ENCODE measurements at places on chromosomes 4 and X.

DNA sequence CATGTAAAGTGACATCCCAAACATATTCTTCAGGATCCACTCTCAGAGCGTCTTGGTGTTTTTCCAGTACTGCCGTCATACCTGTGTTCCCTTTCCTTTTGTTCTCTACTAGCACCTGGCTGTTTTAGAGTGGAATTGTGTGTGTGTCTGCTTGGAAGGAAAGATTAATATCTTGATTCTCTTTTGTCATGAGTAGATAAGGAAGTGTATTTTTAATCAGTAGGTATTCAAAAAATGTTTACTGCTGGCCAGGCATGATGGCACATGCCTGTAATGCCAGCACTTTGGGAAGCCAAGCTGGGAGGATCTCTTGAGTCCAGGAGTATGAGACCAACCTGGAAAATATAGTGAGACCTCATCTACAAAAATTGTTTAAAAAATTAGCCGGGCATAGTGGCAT is 198.8 kb downstream of the CBR4 start:
- DNase-seq, result no peak

GRCh38 chr4:40507977-40508376 is 121.7 kb downstream of the RBM47 start:
- DNase-seq, result no peak

GRCh38 chr4:105490523-105490922 is 16.7 kb upstream of the PPA2 start:
- no peak for DNase-seq

GRCh38 chrX:69210581-69210980 is 45.3 kb upstream of the PJA1 start:
- DNase-seq, result no peak

DNA sequence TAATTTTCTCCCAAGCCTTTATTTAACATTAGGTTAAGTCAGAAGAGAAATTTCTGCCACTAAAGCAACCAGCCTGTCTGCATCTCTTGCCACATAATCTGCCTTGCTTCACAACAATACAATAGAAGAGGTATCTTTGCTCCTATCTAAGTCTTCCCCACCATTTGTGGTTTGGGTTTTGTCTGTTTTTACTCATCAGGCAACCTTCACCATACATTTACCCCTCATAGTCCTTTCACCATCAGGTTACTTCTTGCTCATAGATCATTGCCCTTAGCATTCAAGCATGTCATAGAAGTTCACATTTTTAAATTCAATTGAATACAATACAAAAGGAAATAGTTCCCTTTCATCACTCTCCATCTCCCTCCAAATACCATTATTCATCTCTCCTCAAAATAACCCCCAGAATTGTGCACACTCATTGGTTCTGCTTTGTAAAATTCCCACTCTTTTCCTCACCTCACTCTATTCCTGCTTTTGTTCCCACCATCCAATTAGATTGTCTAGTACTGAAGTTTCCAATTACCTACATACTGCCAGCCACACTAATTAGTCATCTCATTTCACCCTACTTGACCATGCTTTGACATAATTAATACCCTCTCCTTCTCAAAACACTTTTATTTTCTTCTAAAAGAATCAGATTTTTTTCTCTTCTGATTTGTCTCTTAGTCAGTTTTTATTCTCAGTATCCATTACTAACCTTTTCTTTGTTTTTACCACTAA is 1957.0 kb upstream of the AGA start:
- no peak for DNase-seq

DNA sequence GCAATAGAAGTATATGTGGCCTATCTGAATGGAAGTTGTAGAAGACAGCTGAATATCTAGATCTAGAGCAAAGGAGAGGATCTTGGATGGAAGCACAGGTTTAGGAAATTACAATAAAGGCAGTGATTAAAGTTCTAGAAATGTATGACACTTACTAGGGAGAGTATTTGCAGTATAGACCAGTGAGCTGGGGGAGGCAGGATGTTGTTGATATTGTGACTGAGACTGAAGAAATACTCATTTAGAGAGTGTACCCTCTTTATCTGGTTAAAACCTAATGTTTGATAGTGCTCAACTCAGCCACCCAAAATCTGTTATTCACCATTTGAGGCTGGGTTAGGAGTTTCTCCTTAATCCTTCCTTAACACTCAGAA is 439.5 kb downstream of the GRXCR1 start:
- DNase-seq, result no peak

DNA sequence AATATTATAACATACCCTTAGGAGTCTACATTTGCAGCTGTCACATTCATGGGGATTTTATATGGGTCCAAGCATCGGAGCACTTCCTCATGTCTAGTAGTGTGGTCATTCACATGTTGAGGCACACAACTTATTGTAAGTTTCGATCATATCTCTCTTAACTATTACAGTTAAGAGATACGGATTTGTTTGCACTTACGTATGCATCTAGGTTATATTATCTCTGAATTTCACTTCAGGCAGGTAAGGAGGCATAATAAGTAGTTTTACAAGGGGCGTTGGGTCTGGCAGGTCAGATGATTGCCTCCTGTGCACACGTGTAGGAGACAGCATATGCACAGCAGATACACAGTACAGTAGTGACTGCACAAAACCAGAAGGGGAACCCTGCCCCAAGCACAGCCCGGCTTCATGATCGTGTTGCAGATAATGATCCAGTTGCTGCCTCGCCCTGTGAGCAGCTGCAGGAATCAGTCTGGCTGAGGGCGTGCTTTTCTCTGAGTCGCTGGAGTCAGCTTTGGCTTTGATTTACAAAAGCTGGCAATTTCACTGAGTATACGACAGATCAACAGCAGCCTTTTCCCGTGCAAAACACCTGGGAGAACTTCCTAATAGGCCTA is 302.9 kb upstream of the GATB start:
- peak; percentile 58 for DNase-seq

- no peak for DNase-seq
These were observed 44.3 kb downstream of the AR start for GRCh38 chrX:67587946-67588624.

DNA sequence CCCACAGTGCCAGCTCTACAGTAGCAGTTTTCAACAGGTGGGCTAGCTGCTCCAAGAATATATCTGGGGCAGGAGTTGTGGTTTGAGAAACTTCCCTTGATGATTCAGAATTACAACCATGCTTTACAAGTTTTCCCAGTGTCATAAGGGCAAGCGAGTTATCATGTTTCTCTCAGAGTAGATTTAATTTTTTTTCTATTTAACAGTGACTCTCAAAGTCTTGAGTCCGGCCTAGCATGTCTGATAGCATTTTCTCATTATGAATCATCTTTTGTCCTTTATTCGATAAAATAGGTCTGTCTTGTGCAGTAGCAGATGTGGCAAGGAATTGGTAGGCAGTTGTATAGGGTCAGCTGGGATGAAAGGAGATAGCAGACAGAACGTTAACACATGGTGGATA is 62.2 kb upstream of the SPANXD start:
- no peak for DNase-seq

DNA sequence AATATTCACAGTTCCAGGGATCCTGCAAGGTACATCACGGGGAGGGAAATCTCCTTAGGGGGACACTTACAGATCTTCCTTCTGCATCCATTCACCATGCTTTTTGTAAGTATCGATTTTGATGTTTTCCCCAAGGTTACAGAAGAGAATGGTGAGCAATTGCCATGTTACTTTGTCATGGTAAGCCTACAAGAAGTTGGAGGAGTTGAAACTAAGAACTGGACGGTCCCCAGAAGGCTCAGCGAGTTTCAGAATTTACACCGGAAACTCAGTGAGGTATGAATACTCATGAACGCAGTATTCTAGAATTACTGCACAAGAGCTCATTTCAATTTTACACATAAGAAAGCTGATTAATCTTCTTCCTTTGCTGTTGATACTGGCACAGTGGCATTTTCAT is 53.9 kb downstream of the LRP2BP start:
- DNase-seq, result no peak

GRCh38 chrX:124502599-124502998 is 156.2 kb downstream of the SH2D1A start:
- DNase-seq, result no peak

- DNase-seq, result no peak
These were observed 97.3 kb upstream of the DDX3X start for GRCh38 chrX:41236629-41237028.

- no peak for DNase-seq
These were observed 422.5 kb upstream of the FSTL5 start for GRCh38 chr4:162586266-162586665.

GRCh38 chr4:8191136-8191747 is 7.8 kb upstream of the SH3TC1 start:
- no peak for DNase-seq

DNA sequence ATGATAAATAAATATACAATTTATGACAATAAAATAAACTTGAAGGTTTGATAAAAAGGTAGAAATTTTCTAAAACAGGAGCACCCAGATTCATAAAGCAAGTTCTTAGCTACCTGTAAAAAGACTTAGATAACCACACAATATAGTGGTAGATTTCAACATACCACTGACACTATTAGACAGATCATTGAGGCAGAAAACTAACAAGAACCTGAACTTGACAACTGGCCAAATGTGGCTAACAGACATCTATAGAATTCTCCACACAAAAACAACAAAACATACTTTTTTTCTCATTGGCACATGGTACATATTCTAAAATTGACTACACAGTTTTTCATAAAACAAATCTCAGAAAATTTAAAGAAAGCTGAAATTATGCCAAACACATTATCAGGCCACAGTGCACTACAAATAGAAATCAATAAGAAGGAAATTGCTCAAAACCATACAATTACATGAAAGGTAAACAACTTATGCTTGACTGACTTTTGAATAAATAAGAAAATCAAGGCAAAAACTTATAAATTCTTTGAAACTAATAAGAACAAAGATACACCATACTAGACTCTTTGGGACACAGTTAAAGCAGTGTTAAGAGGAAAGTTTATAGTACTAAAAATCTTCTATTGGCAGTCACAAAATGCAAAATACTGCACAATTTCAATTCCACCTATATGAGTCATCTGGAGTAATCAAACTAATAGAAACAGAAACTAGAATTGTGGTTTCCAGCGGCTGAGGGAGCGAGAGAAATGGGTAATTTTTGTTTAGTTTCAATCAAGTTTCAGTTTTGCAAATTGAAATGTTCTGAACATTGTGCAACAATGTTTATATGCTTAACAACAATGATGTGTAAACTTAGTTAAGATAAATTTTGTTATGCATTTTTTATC is 925.6 kb downstream of the SH3BGRL start:
- no peak for DNase-seq

DNA sequence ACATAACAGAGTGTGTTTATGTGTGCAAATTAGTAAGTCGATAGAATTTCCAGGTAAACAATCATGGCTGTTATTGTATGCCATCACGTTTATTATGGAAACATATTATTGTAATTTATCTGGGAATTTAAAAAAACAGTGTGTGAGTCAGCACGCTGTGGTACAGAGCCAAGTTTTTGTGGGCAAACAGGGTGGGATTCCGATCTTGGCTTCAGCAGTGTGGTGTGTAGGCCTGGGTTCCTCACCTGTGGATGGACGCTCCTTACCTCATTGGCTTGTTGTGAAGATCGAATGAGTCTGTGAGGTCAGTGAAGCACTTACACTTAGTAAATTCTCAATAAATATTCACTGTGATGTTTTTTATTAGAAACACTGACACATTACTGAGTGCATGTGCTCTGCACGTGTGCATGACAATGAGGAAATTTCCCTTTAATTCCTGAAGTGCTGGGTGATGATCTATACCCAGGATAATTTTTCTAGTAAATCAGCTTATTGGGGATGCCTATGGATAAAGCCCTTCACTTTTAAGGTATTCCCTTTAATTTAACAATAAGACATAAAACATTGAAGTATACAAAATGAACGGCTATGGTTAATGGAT is 36.4 kb downstream of the SLIT2 start:
- no peak for DNase-seq

DNA sequence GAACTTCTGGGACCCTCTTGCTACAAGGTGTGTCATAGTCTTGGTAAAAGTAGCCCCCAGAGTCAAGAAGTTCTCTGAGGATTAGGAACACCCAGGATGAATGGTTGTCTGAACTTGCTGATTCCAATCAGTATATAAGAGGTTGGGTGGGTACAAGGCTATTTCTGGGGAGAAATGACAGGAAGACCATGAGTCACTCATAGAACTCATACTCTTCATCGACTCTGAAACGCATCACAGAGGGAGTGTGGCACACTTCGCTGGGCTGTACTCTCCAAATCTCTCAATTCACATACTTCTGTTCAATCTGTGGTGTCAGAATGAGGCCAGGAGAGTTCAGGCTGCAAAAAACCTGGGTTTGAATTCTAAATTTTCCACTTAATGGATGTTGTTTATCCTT is 193.2 kb upstream of the LEF1 start:
- no peak for DNase-seq

- DNase-seq, result no peak
These were observed 170.5 kb upstream of the PITX2 start for GRCh38 chr4:110793381-110793801.

DNA sequence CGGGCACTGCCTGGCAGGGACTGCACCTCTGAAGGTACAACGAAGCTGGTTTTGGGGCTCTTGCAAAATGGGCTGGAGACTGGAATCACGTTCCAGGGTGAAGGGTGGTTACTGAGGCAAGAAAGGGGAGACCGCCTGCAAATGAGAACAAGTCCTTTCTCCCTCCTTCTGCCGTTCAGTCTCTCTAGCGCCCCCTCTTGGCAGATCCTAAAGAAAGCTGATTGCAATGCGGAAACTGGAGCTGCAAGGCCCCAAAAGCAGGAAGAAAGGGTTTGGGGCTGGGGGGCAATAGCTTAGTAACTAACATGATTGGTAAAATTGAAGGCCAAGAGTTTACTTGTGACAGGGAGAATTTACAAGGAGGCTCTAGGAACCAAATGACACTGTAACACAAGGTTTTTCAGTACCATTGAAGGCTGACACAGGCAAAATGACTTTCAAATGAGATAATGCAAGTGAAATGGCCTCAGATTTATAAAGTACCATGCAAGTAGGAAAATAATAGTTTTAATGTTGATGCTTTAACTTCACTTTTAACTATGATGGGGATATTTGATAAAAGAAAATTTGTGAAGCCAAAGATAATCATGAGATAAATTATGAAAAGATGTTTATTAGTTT is 222.7 kb upstream of the HAND2 start:
- DNase-seq, result no peak

DNA sequence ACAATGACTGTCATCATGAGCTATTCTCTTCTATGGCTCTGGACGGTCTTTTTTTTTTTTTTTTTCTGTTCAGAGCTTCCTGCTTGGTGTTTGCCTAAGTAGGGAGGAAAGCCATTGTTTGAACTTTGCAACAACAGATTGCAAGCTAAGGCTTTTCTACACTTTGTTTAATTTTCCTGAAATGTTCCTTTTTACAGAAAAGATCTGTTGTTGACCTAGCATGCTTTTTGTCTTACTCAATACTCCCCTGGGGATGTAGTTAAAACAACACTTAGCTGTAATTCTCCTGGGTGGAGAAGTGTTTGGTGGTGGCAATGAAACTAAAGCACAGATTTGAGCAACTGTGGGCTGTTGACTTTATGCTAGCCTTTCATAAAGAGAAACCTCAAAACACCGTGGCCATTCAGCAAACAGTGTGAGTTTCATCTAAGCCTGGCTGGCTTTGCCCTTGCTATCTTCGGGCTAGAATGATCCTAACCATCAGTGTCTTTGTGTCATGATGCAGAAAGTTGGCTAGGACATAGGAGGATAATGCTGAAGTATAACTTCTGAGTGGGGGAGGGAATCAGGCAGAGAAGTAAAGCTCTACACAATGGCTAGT is 110.5 kb downstream of the ANXA3 start:
- DNase-seq, result no peak

GRCh38 chr4:129804461-129804981 is 708.6 kb downstream of the C4orf33 start:
- no peak for DNase-seq

GRCh38 chr4:151801547-151802516 is 41.0 kb upstream of the GATB start:
- peak; percentile 36 for DNase-seq

GRCh38 chrX:154360155-154360713 is 14.2 kb downstream of the FLNA start:
- no peak for DNase-seq
